ENCODE measurements at places on chromosomes 5 and 9.

DNA sequence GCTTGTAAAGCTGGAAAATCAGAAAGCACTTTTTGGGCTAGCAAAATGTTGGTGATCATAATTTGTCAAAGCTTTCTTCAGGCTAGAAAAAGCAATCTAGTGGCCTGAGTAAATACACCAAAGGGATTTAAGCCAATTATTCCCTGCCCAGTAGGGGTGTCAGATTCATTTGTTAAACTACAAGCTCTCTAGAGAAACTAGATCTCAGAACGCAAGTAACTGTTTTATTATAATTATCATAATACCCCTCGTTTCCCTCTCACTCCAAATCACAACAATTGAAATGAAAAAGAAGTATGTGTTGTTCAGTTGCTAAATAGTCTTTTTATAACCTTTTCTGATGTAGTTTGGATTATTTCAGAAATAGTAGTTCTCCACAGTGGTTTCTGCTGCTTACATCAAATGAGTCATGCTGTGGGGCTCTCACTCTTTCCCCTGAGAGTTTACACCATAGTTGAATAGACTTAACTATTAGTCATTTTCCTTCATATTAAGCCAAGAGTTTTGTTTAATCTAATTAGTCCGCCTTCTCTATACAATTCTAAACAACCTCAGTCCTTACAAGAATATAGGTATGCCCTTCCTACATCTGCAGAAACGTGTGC is 918.6 kb upstream of the DMAC1 start:
- no peak for DNase-seq

GRCh38 chr9:116155698-116156039 is 2.1 kb downstream of the PAPPA start:
- DNase-seq = peak; percentile 73

GRCh38 chr5:140548300-140548688 is 832 bp downstream of the EIF4EBP3 start:
- no peak for DNase-seq

- peak; percentile 87 for DNase-seq
Observed at GRCh38 chr9:18905028-18905882, 127.8 kb downstream of the SAXO1 start.

GRCh38 chr5:32840606-32841005 is 129.5 kb downstream of the NPR3 start:
- no peak for DNase-seq

- peak; percentile 41 for DNase-seq
Observed at GRCh38 chr5:101977729-101978345, 318.2 kb downstream of the SLCO4C1 start.

DNA sequence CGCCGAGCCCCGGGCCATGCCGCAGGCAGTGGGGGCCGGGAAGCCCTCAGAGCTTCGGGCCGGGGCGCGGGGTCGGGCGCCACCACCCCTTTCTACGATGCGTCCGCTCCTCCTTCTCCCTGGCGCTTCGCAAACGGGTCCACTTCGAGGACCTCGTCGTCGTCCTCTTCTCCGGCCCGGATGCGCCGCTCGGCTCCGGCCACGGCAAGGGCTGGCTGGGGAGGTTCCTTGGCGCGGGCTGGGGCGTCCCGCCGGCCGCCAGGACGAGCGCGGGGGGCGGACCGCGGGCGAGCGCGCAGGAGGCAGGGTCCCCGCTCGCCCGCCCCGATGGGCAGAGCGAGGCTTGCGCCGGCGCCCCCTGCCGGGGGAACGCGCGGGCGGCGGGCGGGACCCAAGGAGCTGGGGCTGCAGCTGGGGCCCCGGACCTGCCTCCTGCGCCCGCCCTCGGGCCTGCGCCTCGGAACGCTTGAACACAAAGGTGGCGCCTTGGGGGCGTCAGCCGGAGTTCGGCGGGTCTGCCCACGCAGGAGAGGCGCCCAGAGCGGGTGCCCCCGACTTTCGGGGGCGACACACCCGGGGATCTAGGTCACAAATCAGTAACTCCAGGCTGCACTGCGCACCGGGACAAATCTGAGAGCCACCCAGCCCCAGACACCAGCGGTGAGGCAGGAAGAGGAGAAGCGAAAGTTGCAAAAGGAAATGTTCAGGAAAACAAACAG is at the start of gene ROR2:
ROR2 (minus strand) TSS at position 283 of the 719 bp plus-strand sequence.
- DNase-seq = peak; percentile 42

DNA sequence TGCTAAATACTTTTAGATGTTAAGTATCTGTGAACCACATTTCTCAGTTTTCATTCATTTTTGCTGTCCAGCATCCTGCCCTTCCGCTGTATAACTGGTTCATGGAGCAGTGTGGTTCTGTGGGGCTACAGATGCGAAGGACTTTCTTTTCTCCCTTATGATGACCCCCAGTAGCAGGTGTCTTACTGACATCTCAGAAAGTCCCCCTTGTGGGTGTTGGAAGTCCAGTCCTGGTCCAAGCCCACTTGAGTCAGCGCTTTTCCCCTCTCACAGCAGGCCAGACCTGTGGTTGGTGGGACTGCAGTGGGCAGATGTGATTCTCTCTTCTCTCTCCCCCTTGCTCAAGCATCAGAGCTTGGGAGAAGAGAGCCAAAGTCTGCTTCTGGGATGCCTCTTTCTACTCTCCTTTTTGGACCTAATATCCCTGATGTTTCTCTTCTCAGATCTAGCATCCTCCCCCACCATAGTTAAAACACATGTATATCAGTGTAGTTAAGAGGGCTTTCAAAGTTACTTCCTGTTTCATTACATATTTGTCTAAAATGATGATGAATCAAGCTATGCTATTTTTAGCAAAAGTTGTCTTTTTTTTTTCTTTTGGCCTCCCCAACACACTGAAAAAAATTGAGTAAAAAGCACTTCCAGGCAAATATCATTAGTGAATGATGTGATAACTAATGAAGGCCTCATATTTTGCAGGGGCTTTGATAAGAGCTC is 119.5 kb upstream of the ZNF618 start:
- DNase-seq = peak; percentile 25

DNA sequence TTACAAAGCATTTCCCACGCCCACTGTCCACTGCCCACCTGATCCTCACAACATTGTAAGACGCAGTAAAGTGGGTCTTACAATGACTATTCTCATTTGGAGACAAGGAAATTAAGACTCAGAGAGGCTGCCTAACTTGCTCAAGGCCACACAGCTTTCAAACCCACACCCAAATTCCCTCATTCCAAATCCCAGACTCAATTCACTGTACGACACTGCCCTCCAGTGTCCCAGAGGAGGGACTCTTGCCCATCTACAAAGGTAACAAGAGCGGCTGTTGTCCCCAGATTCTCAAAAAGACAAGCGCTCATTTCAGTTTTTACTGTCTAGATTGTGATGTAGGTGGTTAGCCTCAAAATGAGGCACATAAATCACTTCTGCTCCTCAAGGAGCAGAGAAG is 184.6 kb downstream of the ACTL7B start:
- DNase-seq = peak; percentile 80

DNA sequence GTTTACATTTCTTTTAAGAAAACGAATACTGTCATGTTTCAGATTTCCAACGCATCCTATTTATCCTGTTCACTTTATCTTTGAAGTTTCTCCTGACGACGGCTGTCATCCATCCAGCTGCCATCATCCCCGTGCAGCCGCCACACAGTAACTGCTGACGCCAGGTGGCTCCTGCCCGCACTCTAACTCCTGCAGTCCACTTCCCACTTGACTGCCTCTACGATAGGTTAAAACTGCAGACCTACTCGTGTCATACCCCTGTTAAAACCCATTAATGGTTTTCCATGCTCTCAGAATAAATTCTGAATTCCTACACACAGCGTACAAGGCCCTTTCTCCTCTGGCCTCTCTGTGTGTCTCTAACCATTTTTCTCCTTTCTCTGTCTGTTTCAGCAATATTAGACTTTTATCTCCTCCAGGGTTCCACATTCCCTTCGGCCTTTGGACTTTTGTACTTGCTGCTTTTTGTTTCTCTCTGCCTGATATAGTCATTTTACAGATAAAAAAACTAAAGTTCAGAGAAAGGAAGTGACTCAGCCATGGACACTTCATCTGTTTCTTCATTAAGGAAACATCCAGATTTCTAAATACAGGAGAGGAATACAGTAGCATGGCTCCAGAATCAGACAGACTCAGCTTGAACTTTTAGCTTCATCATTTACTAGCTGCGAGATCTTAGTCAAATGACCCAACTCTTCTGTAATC is 84.9 kb downstream of the ADAMTS12 start:
- DNase-seq = peak; percentile 87

- DNase-seq = no peak
Observed at GRCh38 chr9:136572828-136573625, 27.2 kb upstream of the NOTCH1 start.

DNA sequence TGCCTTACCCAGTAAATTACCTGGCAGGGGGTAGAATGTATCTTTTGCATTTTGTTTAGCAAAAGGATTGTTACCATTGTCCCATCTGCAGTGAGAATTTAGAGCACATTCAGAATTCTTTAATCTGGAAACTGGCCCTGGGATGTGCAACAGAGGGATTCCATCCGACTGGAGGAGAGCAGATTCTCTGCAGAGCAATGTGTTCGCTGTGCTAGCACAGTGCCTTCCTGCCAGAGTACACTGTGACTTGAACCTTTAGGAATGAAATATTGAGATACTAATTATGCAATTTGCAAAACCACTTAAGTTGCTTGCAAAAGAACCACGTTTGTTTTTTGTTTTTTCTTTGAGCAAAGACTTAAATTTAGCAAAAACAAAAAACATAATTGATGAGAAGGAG is 22.5 kb upstream of the DMRT1 start:
- DNase-seq = no peak

- DNase-seq = no peak
Observed at GRCh38 chr5:115097236-115097635, 72.5 kb downstream of the TRIM36 start.

- DNase-seq = no peak
Observed at GRCh38 chr5:90334741-90335140, 74.8 kb downstream of the CETN3 start.

DNA sequence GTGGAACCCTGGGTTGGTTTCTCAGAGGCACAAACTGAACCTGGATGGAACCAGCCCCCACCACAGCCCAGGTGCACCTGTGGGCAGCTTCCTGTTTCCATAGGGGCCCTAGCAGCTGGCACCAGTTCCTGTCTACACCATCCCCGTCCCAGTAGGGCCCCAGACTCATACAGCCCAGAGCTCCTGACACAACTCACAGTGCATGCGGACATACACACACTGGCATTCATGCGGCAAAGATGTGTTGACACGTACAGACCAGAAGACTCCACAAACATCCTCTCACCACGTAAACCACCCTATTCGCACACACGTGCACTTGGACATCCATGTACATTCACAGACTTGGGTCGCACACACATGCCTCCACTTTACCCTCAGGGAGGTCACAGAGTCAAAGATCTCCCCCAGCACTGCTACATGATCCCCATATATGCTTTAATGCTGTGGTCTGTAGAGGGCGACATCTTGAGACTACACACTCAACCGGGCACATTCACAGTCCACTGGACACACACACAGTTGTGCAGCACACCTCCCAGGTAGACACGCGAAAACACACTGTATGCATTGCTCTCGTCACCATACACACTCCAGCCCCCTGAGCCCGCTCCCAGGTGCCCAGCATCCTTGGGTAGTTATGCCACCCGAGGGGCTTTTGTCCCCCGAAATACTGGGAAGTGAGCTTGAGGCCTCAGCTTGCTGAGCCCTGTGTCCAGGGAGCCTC is 22.4 kb downstream of the CXXC5 start:
- no peak for DNase-seq

- no peak for DNase-seq
Observed at GRCh38 chr9:135530146-135530545, 8.9 kb downstream of the LCN1 start.

- DNase-seq = no peak
Observed at GRCh38 chr5:16315501-16315900, 135.9 kb upstream of the MARCHF11 start.

DNA sequence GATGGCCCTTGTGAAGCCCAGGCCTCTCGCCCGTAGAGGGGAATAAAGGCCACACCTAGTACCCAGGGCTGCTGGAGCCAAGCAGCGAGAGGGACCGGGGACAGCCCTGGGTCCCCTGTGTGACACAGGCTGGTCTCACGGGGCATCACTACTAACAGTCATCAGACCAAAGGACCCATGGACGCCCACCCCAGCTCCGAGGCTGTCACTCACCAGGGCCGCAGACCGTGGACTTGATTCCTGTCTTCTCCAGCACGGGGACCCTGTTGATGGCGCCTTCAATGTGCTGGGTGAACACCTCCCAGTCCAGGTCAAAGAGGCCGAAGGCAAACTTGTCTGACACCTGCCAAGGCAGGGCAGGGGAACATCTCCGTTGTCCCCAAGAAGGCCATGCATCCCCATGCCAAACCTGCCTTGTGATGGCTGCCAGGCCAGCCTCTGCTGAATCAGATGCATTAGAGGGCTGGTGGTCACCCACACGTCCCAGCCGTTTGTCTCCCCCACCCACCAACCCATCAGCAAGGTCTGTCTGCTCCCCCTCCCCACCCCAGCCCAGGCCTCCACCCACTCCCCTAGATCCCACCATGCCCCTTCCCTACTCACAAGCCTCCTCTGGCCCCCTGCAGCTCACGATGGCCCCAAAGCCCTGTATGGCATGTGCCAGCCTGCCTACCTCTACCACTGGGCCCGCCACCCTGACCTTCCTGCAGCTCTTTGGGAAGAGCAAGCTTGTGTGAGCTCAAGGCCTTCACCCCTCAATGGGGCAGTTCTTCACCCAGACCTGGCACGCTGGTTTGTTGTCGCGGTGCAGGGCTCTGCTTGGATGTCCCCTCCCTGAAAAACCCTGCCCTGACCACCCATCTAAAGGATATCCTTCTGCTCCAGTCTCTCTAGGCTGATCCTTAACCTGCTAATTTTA is 20.8 kb downstream of the SARDH start:
- DNase-seq = no peak

GRCh38 chr9:130421154-130421801 is 23.5 kb upstream of the ASS1 start:
- DNase-seq = no peak

GRCh38 chr5:59685793-59686192 is 207.7 kb downstream of the PDE4D start:
- DNase-seq = no peak

- no peak for DNase-seq
Observed at GRCh38 chr9:135887585-135888050, 19.7 kb downstream of the CAMSAP1 start.

- DNase-seq = no peak
Observed at GRCh38 chr9:8558176-8558575, 758.6 kb upstream of the DMAC1 start.

GRCh38 chr5:6419340-6419852 is 29.3 kb upstream of the UBE2QL1 start:
- DNase-seq = peak; percentile 22

- DNase-seq = peak; percentile 62
Observed at GRCh38 chr5:138032028-138032571, 779 bp downstream of the FAM13B start.

Data from EH (cell line).